Activated CD8-positive, alpha-beta T cell treated with anti-CD3 and anti-CD28 coated beads, Interleukin-2, amount 10 ng/mL, durations not matched to agents 7 days and 5 days (primary cell): ENCODE measurements at places on chromosomes 5 and 9. TPM values are rescaled to one million over a fixed set of nuclear protein-coding genes. Genes with fewer than 3 reads are reported as not detected.

ZBTB5 gene
- total RNA-seq, result 9.4 TPM

C9orf153 gene
- 0.34 TPM for total RNA-seq

FUT7 gene
- total RNA-seq, result 2.6 TPM

LTC4S gene
- total RNA-seq, result 3.8 TPM

SV2C gene
- not detected for total RNA-seq

RAPGEF6 gene
- total RNA-seq, result 40.9 TPM

CCDC107 gene
- total RNA-seq, result 34.8 TPM

RORB gene
- total RNA-seq, result 0.08 TPM

S1PR3 gene
- total RNA-seq, result not detected

RNF224 gene
- not detected for total RNA-seq

ATG10 gene
- 9.5 TPM for total RNA-seq

TPPP gene
- 0.08 TPM for total RNA-seq

PKD2L2 gene
- not detected for total RNA-seq

GLDC gene
- 0.58 TPM for total RNA-seq

ADAMTS16 gene
- not detected for total RNA-seq

CDH18 gene
- not detected for total RNA-seq

GPRIN1 gene
- 1.9 TPM for total RNA-seq

ACTBL2 gene
- not detected for total RNA-seq

F12 gene
- 3.2 TPM for total RNA-seq

SOHLH1 gene
- not detected for total RNA-seq

CAPSL gene
- not detected for total RNA-seq

ERAP2 gene
- 93.0 TPM for total RNA-seq

SYNPO gene
- 0.10 TPM for total RNA-seq

WDR38 gene
- total RNA-seq, result not detected

ALDH7A1 gene
- total RNA-seq, result 0.91 TPM

C5orf52 gene
- total RNA-seq, result not detected

EMB gene
- total RNA-seq, result 149 TPM

NOXA1 gene
- total RNA-seq, result 0.52 TPM

ISL1 gene
- not detected for total RNA-seq

LHX6 gene
- not detected for total RNA-seq

SERF1B gene
- 12.8 TPM for total RNA-seq

FAM221B gene
- total RNA-seq, result not detected

FBLL1 gene
- 0.21 TPM for total RNA-seq

LHX3 gene
- 0.16 TPM for total RNA-seq

ZNF354C gene
- total RNA-seq, result 6.8 TPM

TCF7 gene
- 93.4 TPM for total RNA-seq

SMIM33 gene
- total RNA-seq, result 0.65 TPM

SERF1A gene
- total RNA-seq, result 4.6 TPM

AQP3 gene
- total RNA-seq, result 31.4 TPM

ZNG1F gene
- 11.6 TPM for total RNA-seq

PLPPR1 gene
- total RNA-seq, result not detected

GM2A gene
- total RNA-seq, result 19.6 TPM

RPL35 gene
- 1,437 TPM for total RNA-seq

SLC2A6 gene
- 17.0 TPM for total RNA-seq

ANKRD55 gene
- 0.37 TPM for total RNA-seq

FGD3 gene
- total RNA-seq, result 107 TPM

LCN9 gene
- total RNA-seq, result not detected

PCDHA5 gene
- not detected for total RNA-seq

SAPCD2 gene
- 57.0 TPM for total RNA-seq

PDZD2 gene
- not detected for total RNA-seq
